ENCODE measurements at places on chromosomes 5 and 9.

DNA sequence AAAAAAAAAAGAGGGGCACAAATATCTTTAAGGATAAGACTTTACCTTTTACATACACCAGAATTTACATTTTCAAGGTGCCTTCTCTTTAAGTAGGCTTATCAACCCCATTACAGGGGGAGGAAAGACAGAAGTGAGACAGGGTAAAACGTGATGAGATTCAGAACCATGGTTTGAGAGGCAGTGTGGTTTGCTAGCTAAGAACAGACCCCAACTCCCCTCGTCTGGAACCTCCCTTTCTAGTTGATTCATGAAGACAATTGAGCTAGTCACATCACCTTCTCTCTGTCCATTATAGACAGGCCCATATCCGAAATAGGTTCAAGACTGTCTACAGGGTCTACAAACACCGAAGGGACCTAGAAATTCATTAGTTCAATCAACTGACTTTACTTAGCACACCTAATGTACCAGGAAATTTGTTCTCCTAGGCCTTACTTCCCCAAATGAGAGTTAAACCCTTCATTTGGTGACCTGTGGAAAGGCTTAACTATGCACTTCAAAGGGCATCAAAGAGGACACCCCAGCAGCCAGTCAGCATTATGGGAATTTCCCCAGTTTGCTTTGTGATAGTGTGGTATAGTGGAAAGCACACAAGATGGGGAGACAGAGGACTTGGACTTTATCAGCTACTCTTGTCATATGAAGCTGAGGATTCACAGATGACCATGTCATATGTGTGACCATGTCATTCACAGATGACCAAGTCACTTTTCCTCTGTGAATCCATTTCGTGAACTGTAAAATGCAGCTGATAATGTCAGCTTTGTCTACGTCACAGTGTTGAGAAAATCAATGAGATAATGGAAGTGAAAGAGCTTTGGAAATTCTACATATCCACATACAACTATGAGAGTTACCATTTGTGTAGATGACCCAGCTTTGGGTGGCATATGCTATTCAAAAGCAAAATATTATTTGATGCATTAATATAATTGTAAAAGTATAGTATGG is 40.2 kb upstream of the CYFIP2 start:
- DNase-seq, result no peak

DNA sequence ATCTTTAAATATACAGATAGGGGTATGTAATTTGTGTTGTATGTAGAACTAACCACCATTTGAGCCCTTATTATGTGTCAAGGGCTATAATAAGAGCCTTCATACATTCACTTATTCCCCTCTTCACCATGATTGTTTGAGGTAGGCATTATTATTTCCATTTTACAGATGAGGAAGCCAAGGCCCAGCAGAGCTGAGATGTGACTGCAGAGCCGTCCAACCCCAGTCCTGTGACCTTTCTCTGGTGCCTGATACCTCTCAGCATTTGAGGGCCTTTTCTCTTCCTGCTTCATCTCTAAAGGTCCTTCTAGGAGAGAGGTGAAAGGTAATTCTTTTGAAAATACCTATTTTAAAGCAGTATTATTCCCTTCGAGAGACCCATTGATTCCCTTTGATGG is 37.3 kb downstream of the PIP5K1B start:
- no peak for DNase-seq

- no peak for DNase-seq
Observed at GRCh38 chr9:109013679-109014607, 644 bp upstream of the CTNNAL1 start.

- DNase-seq, result no peak
Observed at GRCh38 chr5:157956271-157956885, 97.4 kb upstream of the CLINT1 start.

DNA sequence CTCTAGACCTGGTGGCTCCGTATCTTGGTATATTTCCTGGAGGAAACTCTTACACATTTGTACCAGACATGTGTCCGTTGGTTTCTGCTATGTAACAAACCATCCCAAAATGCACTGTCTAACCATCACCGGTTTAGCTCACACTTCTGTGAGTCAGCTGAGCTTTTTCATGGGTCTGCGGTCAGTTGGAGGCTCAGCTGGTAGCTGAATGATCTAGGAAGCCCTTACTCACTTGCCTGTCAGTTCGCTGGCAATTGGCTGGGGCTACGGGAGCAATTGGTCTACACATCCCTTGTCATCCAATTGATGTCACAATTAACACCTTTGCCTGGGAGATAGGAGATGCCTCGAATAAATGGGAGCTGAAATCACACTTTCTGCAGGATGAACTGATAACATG is 11.6 kb upstream of the WHRN start:
- DNase-seq, result no peak

- DNase-seq, result no peak
Observed at GRCh38 chr9:69143291-69143690, 30.8 kb upstream of the TJP2 start.

DNA sequence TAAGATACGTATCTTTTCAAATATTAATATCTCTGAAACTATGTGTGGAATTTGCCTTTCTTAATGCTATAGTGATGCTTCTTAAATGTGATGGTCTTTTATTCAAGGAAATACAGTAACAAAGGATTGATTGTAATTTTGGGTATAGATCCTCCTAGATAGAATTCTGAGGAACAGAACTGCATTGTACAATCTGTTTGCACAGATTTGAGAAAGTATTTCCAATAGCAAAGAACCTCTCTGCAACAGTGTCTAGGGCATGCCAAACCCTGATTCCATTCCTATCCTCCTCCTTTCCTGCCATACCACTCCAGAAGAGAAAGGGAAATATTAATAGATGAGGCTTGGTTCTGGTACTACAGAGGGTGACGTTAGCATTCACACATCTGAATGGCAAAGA is 10.4 kb downstream of the SMIM15 start:
- DNase-seq, result no peak
